ENCODE measurements at places on chromosomes 5 and 9. TPM values are rescaled to one million over a fixed set of nuclear protein-coding genes. Genes with fewer than 3 reads are reported as not detected.

GRCh38 chr5:123455095-123455494 lies 31.9 kb upstream of the CEP120 start:
- DNase-seq, result peak; percentile 4

GRCh38 chr5:141002605-141002965 lies 36.3 kb downstream of the PCDHAC2 start:
- no peak for DNase-seq

- no peak for DNase-seq
Measured at GRCh38 chr9:37926737-37927118, 22.8 kb upstream of the SLC25A51 start.

DNA sequence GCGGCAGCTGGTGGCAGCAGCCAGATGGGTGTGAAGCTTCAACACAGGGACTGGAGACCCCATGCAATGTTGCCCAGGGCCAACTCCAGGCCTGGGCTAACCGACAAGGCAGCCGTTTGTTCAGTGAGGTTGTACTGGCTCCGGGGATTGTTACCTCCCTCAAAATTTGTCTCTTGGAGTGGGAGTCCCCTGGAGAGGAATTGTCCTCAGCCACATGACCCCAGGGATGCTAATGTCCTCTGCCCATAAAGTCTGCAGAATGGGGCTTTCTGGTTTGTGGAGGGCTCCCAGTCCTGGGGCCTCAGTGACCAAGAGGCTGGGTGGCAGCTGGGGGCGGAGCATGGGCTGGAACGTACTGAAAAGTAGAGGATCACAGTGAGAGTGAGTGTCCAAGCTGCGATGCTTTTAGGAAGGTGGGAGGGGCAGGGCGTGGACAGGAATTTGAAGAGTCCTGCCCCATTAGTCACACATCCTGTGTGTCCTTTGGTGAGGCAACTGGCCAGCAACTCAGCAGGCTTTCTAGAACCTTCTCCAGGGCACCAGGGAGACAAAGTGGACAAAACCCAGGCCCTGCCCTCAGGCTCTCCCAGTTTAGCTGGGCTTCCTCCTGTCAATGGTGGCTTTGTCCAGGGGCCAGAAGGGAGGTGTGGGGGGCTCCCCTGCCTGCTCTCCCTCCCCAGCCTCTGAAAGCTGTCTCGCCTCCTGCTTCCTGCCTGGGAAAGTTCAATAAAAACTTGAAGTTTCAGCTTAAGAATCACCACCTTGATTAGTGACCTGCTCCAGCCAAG lies 114.0 kb downstream of the NSG2 start:
- DNase-seq, result no peak

DNA sequence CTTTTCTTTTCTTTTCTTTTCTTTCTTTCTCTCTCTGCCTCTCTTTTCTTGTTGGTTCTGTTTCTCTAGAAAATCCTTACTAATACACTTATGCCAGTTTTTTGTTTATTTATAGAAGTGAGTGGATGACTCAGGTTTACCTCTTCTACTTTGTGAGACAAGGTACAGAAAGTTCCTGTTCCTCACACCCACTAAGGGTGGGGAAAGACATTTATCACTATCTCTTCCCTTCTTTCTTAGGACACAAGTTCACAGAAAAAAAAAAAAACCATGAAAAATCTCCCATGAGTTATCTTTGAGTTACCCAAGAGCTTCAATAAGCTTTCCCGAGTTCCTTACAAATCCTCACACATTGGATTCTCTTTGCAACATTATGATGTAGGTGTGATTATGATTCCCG lies 60.9 kb upstream of the CD180 start:
- DNase-seq, result no peak

The MARCHF3 gene
- polyA plus RNA-seq, result 10.4 TPM

GRCh38 chr9:110121170-110121569 lies 86.8 kb downstream of the C9orf152 start:
- DNase-seq, result no peak

DNA sequence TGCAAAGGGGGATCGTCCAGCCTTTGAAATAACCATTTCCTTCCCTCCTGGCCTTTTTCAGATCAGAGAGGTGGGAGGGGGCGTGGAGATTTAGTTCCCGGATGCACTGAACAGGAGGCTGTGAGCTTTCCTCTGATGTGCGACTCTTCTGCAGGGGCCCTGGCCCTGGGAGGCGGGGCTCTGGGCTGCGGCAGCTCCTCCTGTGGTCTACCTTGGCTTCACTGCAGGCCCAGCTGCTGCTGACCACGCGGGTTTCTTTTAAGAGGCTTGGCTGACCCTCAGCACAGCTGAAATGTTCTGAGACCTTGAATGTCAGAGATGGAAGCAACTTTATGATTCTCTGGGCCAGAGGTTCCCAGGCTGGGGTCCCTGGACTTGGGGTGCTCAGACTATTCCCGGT lies 27.0 kb upstream of the COL15A1 start:
- peak; percentile 77 for DNase-seq

The PTAR1 gene
- 32.8 TPM for polyA plus RNA-seq

GRCh38 chr9:74556685-74557084 lies 59.5 kb downstream of the RORB start:
- DNase-seq, result no peak

DNA sequence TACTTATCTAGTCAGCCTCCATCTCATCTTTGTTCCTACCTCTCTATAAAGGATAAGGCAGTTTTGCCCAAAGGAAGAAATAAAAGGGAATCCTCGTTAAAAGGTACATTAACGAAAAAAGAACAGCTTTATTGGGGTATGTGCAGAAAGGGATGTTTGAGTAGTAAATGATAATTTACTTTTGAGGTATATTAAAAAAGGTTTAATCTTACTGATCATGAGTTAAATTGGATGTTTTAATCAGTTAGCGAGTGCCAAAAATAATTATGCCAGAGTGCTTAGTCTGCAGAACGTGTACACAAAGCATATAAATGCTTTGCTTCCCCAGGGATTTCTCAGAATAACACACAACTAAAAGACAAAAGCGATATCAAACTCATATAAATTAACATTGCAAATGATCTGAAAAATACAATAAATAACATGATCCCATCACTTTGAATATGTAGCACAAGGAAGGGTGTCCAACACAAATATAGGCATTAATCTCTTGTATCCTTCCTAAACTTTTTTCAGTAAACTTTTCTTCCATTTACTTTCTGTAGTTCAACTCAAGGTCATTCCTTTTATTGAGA lies 865.0 kb downstream of the NR2F1-AS1 start:
- DNase-seq, result no peak

DNA sequence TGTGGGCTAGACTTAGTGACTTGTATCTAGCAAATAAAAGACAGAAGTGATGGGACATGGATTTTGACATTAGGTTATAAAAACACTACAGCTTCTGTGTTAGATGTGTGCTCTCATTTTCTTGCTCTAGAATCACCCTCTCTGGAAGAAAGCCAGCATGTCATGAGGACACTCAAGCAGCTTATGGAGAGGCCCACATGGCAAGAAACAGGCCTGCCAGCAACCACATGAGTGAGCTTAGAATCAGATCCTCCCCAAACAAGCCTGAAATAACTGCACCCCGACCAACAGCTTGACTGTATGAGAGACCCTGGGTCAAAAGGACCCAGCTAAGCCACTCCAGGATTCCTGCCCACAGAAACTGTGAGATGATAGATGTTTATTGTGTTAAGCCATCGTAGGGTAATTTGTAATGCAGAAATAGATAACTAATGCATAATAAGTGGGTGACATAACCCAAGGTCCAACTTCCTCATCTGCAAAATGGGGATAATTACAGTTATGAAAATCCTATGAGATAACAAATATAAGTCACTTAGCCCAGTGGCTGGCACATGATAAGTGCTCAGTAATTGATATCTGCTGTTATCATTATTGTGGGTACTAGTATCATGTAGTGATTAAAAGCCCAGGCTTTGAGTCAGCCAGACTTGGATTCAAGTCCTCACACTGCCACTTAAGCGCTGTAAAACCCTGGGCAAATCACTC lies 86.5 kb downstream of the KLHL3 start:
- no peak for DNase-seq

The RPS23 gene
- polyA plus RNA-seq, result 3,053 TPM

The C5orf34 gene
- 5.2 TPM for polyA plus RNA-seq

The ARL14EPL gene
- polyA plus RNA-seq, result not detected

- no peak for DNase-seq
Measured at GRCh38 chr5:133977161-133977787, 8.8 kb upstream of the C5orf15 start.

The MRPS30 gene
- 46.5 TPM for polyA plus RNA-seq

The SCGB3A2 gene
- polyA plus RNA-seq, result not detected

GRCh38 chr5:14292766-14293658 lies 149.9 kb downstream of the TRIO start:
- peak; percentile 18 for DNase-seq

- DNase-seq, result no peak
Measured at GRCh38 chr5:154271936-154272514, 81.5 kb downstream of the GALNT10 start.

- no peak for DNase-seq
Measured at GRCh38 chr9:70395652-70396051, 18.8 kb downstream of the KLF9 start.

GRCh38 chr5:62167561-62168057 lies 138.4 kb upstream of the KIF2A start:
- no peak for DNase-seq

DNA sequence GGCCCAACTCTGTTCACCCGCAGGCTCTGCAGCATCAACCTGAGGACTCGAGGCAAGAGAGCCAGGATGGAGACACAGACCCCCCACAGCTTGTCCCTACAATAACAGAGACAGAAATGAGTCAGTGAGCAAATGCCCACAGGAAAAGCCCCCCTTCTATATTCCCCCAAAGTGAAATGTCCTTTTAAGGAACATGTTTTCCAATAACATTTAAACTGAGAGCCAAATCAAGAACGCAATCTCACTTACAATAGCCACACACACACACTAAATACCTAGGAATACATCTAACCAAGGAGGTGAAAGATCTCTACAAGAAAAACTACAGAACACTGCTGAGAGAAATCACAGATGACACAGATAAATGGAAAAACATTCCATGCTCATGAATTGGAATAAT lies 49.0 kb downstream of the TEX10 start:
- DNase-seq, result no peak

The PROB1 gene
- polyA plus RNA-seq, result 29.0 TPM

GRCh38 chr5:178131446-178131996 lies 707 bp downstream of the RMND5B start:
- no peak for DNase-seq

Data from muscle of arm (tissue), 14 donors.